ENCODE measurements at places on chromosomes 2 and 18.

- no peak for DNase-seq
Measured at GRCh38 chr2:128395196-128395595, 76.5 kb upstream of the HS6ST1 start.

DNA sequence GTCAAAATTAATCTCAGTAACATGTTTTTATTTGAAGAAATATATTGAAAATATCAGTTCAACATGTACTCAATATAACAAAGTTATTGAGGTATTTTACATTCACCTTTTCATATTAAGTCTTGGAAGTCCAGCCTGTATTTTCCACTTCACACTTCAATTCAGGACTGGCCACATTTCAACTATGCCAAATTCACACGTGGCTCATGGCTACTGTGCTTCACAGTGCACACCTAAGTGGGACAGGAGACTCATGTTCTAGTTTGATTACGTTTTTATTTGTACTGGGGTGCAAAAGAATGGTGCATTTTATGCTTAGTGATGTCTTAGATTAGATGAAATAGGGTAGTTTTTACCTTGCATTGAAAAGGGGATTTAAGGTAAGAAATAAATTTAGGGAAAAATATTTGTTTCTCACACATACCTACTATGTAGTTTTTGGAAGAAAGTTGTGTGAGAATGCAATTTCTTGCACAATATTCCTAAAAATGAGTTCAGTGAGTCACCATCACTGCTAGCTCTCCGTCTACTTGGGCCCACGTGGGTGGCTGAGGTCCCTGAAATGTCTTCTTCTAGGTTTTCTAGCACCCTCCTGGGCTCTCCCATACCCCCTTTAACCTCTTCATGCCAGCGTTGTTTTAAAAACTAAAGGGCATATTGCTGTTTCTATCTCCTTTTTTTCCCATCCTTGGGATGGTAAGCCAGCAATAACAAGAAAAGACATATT, 87.0 kb downstream of the ST6GAL2 start:
- DNase-seq = no peak

GRCh38 chr2:1972422-1972821, 228.1 kb upstream of the PXDN start:
- DNase-seq = no peak

DNA sequence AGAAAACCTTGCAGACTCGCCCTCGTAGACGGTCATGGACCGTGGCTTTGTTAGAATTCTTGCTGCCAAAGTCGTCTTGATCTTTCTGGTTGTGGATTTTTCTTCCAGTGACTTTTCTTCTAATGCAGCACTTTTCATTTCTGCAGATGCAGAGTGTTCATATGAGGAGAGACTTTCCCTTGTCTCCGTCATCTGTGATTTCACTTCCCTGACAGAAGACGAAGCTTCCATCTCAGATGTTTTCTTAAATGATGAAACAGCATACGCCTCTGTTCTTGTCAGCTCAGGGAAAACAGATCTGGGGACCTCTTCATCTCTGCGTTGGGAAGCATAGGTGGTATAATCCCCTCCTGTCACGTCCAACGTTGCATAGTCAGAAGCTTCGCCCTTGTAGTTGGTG, 50.9 kb downstream of the PLEKHA3 start:
- no peak for DNase-seq

GRCh38 chr2:23292024-23292423, 93.0 kb upstream of the KLHL29 start:
- DNase-seq = no peak

DNA sequence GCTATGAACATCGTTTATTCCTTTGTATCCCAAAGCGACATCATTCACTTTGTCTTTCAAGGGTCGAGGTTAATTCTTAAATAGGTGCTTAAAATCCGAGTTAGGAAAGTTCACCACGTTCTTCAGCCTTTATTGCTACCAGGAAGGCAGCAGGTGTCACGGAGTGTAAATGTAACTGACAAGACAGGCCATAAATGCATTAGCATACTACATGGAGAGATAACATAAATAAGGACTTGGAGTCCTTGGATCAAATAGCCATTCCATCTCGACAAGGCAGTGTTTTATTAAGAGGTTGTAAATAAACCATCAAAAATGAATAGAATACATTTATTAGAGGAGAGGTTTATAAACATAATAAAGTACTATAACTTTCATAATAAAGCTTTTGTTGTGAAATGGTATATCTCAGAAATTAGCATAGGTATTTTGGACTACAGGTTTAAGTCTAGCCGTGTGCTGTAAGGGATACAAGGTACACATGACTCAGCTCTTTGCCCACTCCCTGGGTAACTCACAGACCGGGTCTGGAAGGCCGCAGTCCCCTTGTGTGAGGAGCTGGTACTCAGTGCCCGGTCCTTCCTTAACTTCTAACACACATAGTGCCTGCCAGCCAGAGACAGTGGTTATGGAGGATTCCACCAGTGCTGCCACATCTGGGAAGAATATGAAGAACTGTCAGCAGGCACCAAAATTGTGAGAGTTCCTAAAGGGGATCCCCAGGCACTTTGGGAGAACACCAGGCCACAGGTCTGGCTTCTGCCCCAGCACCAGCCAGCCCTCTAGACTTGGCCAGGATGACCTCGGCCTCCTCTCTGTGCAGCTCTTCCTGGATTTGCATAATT, 29.4 kb downstream of the CAPN13 start:
- DNase-seq = peak; percentile 28

GRCh38 chr2:225366731-225367130, 32.8 kb upstream of the NYAP2 start:
- DNase-seq = no peak

GRCh38 chr2:177383935-177384334, 8.6 kb upstream of the AGPS start:
- DNase-seq = no peak

DNA sequence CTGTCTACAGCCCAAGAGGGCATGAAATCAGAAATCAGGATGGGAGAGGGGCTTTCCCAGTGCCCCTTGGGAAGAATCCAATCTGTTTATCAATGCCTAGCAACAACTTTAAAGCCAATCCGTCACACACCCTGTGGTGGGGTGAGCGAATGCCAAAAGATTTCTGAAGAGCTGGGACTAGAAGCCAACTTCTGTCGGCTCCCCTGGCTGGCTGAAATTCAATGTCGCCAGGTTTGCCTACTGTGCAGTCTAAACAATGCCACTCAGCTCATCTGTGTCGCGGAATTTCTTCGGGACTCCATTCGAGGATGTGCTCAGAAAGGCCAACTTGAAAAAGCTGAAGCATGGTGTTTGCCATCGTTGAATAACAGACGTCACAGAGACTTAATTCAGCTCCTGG, 31.5 kb upstream of the NCKAP5 start:
- no peak for DNase-seq

DNA sequence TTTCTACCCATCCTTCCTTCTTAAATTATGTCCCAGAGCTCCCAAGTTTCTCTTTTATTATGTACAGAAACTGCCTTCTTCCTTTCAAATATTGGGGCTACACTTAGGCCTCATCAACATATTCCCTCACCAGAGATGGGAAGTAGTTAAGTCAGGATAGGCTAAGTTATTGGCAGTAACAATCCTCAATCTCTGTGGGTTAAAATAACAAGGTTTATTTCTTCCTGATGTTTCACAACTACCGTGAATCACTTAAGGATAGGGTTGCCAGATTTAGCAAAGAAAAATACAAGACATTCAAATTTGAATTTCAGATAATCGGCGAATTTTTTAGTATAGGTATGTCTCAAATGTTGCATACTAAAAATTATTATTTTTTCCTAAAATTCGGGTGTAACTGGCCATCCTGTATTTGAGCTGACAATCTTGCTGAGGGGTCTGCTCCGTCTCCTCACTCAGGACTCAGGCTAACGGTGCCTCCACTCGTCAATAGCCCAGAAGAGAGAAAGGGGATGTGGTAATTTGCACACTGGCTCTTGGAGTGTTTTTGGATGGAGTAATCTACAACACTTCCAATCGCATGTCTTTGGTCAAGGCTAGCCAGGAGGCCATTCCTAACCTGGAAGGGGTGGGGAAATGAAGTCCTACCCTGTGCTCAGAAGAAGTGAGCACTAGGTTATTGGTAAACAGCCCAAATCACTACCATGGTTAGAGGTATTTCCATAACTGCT, 91.7 kb downstream of the ACTR3 start:
- no peak for DNase-seq

DNA sequence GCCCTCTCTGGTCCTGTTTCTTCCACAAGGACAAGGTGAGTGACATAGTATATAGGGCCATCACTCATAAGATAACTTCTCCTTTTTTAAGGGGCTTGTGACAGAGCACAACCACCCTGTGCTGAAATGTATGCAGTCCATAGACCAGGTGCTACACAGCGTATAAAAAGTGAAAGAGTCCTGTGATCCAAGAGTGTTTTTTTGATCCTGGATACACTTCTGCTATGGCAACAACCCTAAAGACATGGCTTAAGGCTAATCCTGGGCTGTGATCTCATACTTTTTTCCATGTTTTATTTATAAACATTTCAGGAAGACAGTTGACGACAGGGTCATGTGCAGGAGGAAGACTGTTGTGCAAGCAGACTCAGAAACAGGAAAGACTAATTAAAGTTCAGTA, 400.5 kb upstream of the TCF4 start:
- DNase-seq = no peak

DNA sequence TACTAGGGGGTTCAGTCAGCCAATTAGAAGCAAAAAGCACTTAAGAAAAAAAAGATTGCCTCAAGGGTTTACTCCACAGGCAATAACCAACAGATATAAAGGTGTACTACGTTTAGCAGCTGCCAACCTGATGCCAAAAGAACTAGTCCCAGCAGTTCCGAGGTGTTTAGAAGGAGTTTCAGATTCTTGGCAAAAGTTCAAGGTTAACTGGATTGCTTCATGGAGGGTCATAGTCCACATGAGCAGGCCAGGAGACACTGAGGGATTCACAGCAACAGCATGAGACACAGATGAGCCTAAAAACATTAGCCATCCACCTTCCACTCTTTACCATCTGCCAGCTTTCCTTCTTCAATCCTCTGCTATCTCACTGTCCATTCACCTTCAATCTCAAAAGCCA, 4.9 kb upstream of the DNAH7 start:
- no peak for DNase-seq

DNA sequence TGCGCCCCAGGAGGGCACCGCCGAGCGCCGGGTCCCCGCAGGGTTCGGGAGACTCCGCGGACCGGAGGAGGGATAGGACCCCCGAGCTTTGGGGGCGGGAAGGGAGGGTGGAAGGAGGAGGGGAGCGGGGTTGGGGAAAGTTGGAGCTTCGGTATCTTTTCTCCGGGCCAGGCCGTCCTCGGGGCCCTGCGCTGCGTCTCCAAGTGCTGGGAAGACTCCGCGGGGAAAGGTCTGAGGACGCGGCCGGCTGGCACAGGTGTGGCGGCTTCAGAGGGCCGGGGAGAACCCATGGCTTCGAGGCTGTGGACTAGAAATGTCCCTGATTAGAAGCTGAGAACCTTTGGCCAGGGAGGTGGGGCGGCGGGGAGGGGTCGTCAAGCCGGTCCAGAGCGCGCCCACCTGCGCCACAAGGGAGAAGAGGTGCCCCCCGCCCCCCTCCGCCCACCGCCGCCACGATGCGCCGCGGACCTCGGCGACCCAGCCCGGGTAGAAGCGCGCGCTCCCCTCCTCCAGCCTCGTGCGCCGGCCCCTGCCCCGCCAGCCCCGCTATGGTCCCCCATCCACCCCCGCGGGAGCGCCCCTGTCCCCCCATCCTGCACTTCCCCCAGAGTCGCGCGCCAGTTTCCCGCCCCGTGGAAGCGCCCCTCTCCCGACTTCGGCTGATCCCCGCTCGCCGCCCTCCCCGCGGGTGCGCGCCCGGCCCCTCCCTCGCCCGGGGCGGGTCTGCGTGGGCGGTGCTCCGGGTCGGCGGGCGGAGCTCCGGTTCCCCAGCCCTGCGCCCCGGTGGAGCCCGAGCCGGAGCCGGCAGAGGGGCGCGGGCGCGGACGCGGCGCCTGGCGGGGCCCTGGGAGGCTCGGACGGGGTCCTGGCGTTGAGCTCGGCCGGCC, at the start of gene SNTG2:
SNTG2 (plus strand) TSS at position 770 of the 887 bp plus-strand sequence. CDS start 148 bp downstream, outside the sequence.
- no peak for DNase-seq

DNA sequence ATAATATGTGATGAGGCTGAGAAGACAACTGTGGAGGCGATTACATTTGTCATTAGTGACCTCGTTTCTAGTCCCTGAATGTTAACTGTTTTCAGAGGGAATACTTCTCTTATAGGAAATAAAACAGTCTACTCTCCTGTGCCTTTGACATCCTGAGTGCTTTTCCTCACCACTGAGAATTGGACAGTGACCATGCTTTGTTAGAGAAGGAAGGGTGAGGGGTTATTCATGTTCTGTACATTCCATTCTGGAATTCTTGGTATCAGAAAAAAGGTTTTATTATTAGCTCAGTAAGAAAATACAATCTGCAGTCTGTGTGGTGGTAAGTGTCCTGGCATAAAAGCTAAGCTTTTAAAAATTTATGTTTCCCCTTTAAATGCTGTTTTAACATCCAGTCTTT, 58.8 kb downstream of the PARD3B start:
- no peak for DNase-seq

DNA sequence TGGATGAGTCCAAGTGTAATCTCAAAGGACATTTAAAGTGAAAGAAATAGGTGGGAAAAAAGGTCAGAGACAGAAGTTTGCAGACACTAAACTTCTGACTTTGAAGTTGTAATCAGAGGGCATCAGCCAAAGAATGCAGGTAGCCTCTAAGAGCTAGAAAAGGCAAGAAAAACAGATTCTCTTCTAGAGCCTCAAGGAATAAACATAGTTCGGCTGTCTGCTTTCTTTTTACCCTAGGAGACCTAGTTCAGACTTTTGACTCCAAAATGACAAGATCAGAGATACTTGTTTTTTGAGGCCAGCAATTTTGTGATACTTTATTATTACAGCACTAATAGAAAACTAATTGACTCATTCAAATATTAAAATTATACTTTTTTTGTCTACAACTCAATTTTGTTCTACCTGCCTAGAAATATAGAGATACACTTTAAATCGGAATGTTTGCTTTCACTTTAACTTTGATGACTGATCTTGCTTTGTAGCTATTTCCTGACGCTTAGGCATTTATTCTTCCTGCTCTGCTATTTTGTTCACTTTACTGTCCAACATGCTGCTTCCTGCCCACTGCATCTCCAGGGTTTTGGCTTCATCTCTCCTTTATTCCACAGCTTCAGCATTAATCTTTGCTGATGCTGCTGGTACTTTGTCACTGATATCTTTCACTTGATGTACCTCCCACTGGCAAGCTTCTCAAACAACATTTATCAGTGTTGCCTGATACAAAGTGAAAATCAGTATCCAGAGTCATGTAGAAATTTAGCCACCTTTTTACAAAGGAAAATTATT, 272.5 kb downstream of the DSEL start:
- no peak for DNase-seq

- no peak for DNase-seq
Measured at GRCh38 chr2:140905083-140905781, 1225.6 kb downstream of the LRP1B start.

DNA sequence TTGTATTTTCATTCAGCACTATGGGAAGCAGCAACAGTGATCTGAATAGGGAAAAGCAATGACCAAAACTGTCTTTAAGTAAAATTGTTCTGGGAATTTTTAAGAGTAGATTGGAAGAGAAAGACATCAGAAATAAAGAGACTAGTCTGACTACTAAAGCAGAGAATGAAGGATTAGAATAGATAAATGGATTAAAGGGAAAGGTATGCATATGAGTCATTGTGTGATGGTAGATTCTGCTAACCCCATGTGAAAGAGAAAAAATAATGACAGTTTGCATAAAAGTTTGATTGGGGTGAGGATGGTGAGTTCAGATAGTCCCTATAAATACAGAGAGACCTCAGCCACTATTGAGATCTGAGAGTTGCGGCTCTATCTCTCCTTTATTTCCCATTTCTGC, 139.6 kb upstream of the DCC start:
- DNase-seq = no peak
